Activated CD4-positive, alpha-beta T cell treated with anti-CD3 and anti-CD28 coated beads, Interleukin-2, amount 10 ng/mL, durations not matched to agents 7 days and 5 days (primary cell): ENCODE measurements at places on chromosomes 7 and 10.

GRCh38 chr7:33667196-33667595 lies 238.1 kb upstream of the BMPER start:
- no peak for DNase-seq

GRCh38 chr7:119594956-119595355 lies 678.0 kb upstream of the KCND2 start:
- no peak for DNase-seq

DNA sequence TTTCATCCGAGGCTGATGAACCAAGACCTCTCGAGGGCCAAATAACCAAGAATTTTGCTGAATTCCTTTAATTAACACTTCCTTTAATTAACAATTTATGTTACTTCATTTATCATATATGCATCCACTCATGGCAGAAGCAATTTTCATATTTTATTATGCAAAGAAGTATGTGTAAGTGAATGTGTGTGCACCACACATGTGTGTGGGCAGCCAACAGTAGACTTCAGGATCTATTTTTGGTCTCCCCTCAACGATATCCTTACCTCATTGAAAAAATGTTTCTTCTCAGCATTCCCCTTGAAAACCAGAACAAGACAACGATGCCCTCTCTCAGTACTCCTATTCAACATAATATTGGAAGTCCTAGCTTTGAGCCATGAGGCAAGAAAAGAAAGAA lies 96.8 kb downstream of the ICA1 start:
- DNase-seq = no peak

DNA sequence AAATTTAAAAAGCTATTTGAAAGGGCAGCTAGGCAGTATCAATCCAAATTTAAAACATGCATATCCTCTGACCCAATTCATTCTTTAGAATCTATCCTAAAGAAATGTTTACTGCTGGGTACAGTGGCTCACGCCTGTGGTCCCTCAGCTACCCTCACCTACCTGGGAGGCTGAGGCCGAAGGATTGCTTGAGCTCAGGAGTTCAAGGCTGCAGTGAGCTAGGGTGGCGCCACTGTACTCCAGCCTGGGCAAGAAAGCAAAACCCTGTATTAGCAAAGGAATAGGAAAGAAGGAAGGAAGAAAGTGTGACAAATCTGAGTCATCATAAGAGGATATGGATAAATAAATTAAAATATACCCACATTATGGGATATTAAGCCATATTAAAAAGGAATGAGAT lies 36.3 kb downstream of the C7orf33 start:
- DNase-seq = no peak

- no peak for DNase-seq
These were observed 40.5 kb downstream of the AMZ1 start for GRCh38 chr7:2728316-2729030.
